Right ventricle myocardium inferior (tissue), 1 donor: ENCODE measurements at places on chromosomes 3 and 15. TPM values are rescaled to one million over a fixed set of nuclear protein-coding genes. Genes with fewer than 3 reads are reported as not detected.

Gene GPR171
- total RNA-seq, result 0.24 TPM

Gene CKMT1A
- total RNA-seq, result 0.43 TPM

DNA sequence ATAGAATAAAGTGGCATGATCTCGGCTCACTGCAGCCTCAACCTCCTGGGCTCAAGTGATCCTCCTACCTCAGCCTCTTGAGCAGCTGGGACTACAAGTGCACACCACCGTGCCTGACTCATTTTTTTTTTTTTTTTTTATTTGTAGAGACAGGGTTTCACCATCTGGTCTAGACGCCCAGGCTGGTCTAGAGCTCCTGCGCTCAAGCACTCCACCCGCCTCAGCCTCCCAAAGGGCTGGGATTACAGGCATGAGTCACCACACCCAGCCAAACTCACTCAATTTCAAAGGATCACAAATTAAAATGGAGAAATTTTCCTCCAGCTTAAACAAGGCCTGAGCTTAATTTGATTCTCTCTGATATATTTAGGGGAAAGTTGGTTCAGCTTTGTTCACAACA lies 27.3 kb upstream of the NMB start:
- peak; percentile 78 for DNase-seq

Gene AMOTL2
- 61.9 TPM for total RNA-seq

- DNase-seq, result no peak
Measured at GRCh38 chr3:180058238-180058637, 21.5 kb upstream of the PEX5L start.

DNA sequence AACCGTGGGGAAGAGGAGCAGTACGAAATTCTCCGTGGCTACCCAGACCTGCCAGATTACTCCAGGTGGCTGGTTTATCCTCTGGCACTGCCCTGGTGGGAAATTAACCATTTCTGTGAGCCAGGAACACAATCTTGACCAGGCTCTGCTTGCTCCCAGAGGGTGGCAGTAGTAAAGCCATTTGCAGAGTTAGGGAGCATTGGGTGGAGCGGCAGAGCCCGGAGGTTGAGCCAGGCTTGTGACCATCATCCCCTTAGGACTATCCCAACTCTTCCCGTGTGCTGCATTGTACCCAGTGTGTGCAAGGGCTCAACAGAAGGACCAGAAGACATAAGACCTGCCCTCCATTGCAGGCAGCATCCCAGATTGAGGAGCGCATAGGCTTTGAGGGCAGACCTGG lies 5.3 kb downstream of the KNG1 start:
- DNase-seq, result no peak

DNA sequence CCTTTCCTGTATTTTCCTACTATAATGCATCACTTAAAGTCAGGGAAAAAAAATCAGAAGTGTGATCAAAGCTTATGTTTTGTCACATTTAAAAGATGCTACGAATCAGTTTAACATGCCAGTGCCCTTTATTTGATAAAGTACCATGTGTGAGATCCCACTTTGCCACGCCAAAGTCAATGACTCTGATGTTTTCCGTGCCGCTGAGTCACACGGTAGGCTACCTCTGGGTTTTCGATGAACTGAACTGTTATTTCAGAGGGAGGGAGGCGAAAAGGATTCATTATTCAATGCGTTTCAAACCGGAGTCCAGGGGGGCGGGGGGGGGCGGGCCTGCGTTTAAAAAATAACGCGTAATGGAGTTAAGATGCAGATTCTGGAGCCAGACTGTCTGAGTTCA lies 203.0 kb downstream of the ABHD5 start:
- no peak for DNase-seq

Gene TNFAIP8L3
- 8.5 TPM for total RNA-seq

DNA sequence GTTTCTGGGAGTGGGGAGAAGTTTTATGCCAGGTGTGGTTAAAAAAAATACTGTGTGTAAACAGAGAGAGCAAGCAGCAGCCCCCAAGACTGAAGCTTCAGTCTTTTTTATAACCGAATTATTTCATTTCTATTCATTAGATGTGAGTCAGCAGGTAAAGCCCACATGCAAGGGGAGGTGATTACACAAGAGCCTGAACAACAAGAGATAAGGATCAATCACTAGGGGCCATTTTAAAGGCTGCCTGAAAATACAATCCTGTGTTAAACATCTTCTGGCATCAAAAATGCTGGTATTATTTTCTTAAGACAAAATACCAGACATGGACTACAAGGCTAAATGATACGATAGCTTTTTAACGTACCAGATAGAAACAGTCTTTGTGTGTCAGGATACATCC lies 217.3 kb downstream of the SUCLG2 start:
- DNase-seq, result no peak

DNA sequence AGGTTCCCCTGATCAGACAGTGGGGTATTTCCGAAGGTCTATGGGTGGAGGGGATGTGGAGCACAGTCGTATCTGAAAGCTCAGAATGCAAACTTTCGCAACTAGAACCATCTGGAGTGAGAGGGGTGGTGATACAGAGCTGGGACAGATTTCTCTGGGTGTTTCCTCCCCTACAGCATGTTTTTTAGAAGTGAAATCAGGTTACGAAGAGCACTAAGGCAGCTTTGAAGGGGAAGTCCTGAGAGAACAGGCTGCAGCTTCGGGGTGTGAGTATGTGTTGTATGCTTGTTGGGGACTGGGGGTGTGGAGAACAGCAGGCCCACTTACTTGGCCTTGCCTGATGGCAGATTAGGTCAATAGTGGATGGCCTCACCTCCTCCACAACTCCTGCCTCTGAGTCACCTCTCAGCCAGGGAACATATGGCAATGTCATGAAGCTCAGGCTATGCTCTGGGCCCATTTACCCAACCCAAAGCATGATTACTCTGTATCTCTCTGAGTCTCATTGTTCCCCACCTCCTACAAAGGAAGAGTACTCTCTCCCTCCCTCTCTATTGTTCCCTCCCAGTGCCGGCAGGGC lies 107.2 kb upstream of the RASGRP1 start:
- DNase-seq, result no peak

DNA sequence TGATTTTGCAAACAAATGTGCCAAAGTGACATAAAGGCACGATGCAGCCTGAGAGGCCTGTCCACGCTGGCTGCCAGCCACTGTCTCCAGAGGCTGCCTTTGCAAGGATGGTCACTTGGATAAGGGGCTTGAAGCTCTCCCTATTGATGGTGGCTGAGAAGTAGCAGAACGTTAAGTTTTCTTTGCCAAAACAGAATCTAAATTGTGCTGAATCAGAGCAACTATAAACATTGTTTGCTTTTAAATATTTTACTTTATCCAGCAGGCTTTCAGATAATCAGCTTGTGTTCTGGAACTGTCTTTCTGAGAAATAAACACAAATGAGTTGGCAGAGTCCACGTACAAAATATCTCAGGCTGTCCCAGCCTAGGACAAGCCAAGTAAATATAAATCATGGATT lies 23.8 kb upstream of the CNBP start:
- no peak for DNase-seq

- DNase-seq, result no peak
Measured at GRCh38 chr15:84715441-84716035, 401 bp downstream of the SEC11A start.

- DNase-seq, result no peak
Measured at GRCh38 chr3:195532345-195532744, 10.8 kb downstream of the PPP1R2 start.

Gene CLSTN2
- total RNA-seq, result 8.4 TPM

Gene ICE2
- total RNA-seq, result 21.9 TPM

DNA sequence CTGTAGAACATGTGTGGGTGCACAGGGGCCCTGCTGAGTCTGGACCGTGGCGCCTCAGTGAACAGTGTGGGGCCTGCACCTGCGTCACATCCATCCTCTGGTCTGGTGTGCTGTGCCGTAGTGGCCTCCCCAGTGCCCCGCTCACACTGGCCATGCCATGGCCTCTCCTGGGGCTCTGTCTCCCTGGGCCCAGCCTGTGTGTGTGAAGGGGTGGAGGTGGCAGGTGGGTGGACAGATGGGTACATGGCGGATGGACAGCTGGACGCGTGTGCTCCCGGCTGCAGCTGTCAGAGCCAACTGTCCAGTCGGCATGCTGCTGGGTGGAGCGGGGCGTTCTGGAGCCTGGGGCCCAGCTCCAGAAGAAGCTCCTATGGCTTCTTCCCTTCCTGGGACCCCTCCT lies 17.8 kb downstream of the PLXNA1 start:
- no peak for DNase-seq

Gene PGBD4
- 1.8 TPM for total RNA-seq

- no peak for DNase-seq
Measured at GRCh38 chr3:161266731-161267150, 45.6 kb downstream of the NMD3 start.

- DNase-seq, result no peak
Measured at GRCh38 chr3:109098079-109098644, 19.8 kb downstream of the MORC1 start.

DNA sequence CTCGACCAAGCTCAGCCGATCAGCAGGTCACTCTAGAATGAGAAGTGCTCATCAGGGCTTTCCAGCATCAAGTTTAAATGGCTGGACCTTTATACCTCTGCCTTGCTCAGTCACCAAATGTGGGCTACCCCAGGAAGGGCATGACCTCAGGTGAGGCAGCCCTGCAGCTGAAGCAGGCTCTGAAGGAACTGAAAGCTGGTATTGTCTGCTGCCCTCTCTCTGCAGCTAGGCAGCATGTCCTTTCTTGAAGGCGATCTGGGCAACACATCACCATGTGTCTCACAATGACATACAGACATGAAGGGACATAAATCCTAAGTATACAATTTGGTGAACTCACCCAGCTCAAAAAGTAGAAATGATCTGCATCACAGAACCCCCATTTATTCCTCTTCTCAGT lies 38.7 kb upstream of the ARID3B start:
- DNase-seq, result no peak

Gene NR2C2
- total RNA-seq, result 28.6 TPM

DNA sequence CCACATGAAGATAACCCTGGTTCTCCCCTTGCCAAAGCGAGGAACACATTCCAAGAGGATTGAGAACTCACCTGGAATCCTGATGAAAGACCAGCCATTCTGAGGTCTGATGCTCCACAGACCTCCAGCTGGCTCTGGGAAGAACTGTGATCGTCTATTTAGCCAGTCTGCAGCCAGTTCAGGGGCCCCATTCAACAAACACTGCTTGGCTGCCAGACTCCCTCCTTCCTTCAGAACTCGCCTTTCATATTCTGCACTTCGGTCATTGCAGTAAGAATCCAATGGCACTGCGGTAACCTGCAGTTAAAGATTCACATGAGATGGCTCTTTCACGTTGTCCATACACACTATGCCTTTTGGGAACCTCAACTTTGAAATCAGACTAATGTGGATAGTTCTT lies 67.6 kb downstream of the CHAC1 start:
- no peak for DNase-seq
